ENCODE measurements at places on chromosomes 7 and 10.

- DNase-seq, result no peak
Measured at GRCh38 chr7:158815083-158815799, 14.1 kb downstream of the ESYT2 start.

DNA sequence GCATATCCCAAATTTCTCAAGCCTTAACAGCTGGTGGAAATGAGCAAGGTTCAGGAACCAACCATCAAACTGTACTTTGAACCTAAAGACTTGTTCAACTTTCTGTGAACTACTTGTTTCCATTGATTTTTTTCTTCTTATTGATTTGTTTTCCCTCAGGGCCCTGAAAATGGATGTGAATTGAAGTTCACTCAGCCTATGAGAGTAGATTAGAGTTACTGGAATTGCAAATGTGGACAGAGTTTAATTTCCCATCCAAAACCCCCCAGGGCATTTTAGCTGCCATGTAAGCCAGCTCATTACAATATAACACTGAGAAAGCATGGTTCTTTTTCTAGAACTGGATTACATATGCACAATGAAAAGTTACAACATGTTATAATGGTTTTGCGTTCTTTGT, 1105.7 kb downstream of the REEP3 start:
- DNase-seq, result no peak

DNA sequence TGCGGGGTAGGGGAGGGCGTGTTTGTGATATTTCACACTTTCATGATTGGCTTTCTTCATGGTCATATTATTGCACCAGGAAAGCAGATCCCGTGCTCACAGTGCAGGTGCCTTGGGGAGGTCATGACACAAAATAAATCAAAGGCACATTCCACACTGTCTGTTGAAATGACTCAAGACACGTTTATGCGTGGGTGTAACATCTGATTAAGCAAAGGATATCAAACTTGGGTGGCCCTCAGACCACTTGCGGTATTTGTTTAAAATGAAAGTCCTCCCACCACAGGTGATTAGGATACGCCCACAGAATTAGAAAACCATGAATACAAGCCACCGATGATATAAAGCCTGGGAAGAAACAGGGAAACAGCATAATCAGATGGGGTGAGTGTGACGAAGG, 51.1 kb downstream of the SVIL start:
- no peak for DNase-seq

DNA sequence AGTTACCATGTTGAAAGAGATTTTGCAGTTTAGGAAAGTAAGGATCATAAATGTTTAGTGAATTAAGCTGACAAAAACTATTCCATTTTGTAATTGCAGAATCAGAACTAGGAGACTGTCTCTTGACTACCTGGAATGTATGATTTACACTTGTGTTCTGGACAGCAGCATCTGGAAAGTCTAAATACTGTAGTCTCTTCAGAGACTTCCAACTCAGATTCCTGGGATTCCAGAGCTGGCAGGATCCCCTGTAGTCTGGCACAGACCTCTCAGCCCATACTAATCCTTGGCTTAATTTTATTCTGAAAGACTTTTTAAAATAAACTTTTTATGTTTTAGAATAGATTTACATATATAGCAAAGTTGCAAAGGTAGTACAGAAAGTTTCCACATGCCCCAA, 452.7 kb downstream of the DPP6 start:
- no peak for DNase-seq

- DNase-seq, result no peak
Measured at GRCh38 chr7:66847879-66848790, 72.9 kb upstream of the TMEM248 start.

GRCh38 chr10:49497358-49497757, 41.6 kb downstream of the ERCC6 start:
- no peak for DNase-seq

DNA sequence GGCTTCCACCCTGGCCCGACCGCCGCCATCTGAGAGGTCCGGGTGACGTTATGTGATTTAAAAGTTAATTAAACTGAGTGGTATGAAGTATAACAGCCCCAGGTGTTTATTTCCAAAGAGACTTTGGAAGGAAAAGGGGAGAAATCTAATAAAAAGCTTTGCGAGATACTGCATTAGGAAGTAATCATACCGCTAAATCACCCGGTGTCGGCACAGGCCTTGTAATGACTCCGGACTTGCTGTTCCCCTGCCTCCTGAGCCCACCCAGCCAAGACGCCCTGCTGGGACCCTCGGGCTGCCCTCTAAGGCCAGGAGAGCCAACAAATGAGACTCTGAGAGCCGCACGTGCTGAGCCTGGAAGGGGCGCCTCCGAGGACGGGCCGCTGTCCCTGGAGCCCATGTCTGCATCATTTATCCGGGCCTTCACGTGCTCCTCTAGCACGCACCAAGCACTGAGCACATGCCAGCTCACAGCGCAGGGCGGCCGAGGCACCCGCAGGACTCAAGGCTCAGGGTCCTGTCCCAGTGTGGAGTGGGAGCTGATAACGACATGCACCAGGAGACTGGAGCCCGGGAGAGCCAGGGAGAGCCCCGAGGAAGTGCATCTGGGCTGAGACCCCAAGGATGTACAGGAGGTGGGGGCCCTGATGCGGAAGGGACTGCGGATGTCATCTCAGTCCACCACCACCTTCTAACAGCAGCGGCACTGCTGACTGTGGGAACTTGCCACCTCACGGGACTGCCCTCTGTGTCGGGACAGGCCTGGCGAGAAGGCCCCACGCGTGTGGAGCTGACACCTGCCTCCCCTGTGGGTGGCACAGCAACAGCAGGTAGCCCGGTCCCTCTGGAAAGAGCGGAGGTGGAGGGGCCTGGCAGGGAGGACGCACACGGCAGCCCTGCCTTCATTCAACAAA, 182.7 kb downstream of the ELFN1 start:
- no peak for DNase-seq

GRCh38 chr7:154879629-154880028, 123.3 kb downstream of the PAXIP1 start:
- DNase-seq, result no peak

- peak; percentile 15 for DNase-seq
Measured at GRCh38 chr7:127792528-127793342, 140.7 kb downstream of the SND1 start.

- DNase-seq, result no peak
Measured at GRCh38 chr10:85651497-85651882, 715.1 kb downstream of the GRID1 start.

DNA sequence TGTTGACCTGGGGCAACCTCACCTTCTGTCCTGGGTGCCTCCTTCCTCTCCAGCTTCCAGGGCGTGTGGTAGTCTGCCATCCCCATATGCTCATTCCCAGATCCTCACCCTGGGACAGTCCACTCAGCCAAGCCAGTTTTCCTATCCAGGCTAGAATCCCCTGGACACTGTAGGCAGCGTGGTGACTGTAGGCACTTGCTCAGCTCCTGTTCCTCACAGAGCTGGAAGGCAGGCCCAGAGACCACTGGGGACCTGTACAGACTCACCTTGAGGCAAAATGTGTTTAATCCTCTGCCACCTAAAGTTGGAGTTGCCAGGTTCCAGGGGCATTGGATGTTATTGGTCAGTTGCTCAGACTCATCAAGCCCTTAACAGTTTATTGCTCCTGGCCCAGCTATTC, 2.4 kb upstream of the GRID1 start:
- no peak for DNase-seq

DNA sequence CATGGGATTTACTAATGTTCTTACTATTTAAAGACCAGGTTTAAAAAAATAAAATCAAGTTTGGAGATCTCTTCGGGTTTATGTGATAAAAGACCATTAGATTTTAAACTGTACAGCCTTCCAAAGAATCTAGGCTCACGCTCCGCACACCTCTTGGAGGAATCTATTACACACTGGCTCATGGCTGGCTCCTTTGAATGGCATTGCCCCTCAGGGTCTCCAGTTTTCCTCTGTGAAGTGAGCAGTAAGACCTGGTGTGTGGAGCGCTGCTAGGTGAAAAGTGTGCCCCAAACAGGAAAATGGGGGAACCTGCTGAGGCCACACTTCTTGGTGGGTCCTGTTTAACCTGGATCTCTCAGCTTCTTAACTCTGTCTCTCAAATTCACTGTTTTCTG, 142.3 kb downstream of the KAT6B start:
- no peak for DNase-seq

- DNase-seq, result no peak
Measured at GRCh38 chr10:120963594-120964220, 112.5 kb downstream of the WDR11 start.

GRCh38 chr7:6658618-6659345, 21.7 kb downstream of the ZNF316 start:
- no peak for DNase-seq

DNA sequence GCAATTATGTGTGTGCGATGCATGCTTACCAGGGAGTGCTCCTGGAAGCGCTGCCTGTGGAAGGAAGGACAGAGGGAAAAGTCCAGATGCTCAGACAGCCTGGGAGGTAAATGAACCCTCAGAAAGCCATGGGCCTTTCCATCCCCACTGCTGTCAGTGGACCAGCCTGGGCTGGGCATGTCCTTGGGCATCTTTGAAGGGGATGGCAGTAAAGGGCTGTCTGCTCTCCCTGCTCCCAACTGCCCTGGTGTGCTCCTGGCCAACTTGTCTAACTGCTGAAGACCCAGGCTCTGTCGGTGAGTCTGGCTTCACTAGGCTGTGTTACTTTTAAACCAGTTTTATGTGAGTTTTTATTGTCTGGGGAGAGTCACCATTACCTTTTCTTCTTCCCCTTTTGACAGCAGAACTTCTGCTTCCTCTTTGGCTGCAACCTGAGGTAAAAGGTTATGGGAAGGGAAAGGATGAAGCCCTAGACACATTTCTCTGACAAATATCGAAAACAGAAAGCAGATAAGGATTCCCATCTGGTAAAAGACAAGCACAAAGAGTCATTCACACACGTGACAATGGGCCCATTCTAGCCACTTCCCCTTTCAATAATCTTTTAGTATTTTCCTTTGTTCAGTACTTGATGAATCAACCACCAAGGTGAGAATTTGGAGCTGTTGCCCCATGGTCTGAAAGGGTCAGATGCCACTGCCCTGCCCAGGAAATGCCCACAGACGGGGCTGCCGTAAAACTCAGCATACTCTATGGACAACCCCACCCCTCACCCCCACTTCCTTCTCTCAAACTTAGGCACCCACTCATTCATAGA, 27.6 kb upstream of the PIK3AP1 start:
- no peak for DNase-seq

- no peak for DNase-seq
Measured at GRCh38 chr7:100983451-100984187, 14.3 kb downstream of the MUC12 start.

- DNase-seq, result peak; percentile 37
Measured at GRCh38 chr7:139358541-139359365, 941 bp upstream of the LUC7L2 start.
